ENCODE measurements at places on chromosomes 1 and 21. TPM values are rescaled to one million over a fixed set of nuclear protein-coding genes. Genes with fewer than 3 reads are reported as not detected.

Gene INPP5B
- 3.1 TPM for total RNA-seq

Gene DRAXIN
- total RNA-seq: 0.10 TPM

Gene CSRP1
- 522 TPM for total RNA-seq

Gene NBPF12
- total RNA-seq: 6.7 TPM

Gene SHE
- 0.16 TPM for total RNA-seq

Gene EDARADD
- 3.5 TPM for total RNA-seq

Gene MIXL1
- total RNA-seq: not detected

Gene PLCH2
- 0.28 TPM for total RNA-seq

Gene OR2T33
- total RNA-seq: not detected

Gene SMCP
- not detected for total RNA-seq

Gene CFAP141
- not detected for total RNA-seq

Gene DMRTA2
- total RNA-seq: 0.06 TPM

Gene AMY1C
- not detected for total RNA-seq

Measured in A549 treated with GW870086 at 1 μM for 4 hours (cell line).